Cerebellum (tissue), 4 donors: ENCODE measurements at places on chromosomes 1 and 21. TPM values are rescaled to one million over a fixed set of nuclear protein-coding genes. Genes with fewer than 3 reads are reported as not detected.

GRCh38 chr1:38693031-38693430 is 166.5 kb downstream of the RRAGC start:
- no peak for DNase-seq

DNA sequence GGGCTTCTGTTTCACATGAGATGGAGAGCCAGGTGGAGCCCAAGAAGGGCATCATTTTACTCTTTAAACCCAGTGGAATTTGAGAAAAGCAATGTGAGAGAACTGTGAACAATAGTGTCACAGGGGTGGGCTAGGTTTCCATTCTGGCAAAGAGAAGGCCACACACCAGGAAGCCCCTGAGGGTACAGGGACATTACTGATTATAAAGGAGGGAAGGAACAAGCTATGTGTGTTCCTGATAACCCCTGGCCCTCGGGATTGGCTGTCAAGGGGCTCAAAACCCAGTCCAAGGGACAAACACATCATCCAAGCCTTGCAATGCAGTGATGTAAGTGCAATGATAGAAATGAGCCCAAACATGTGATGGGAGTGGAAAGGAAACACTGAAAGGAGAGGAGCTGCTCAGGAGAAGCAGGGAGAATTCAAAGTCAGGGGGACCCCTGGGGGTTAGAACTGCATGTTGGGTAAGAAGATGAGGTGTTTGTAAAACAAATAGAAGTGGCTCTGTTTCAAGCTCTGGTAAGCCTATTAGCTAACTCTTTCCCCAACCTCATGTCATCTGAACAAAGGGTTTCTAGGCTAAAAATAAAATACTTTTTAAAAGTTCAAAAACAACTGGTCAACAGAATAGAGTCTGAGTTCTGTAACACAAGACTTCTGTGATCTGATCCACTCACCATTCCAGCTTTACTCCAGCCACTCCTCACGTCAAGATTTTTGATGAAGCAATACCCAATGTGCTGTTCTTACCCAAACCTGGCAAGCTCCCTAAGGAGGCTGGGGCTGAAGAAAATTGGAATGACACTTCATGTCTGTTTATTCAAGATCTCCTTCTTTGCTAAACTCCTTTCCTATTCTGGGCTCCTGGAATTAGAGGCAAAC is 51.1 kb upstream of the IL12RB2 start:
- DNase-seq: no peak

- DNase-seq: no peak
Measured at GRCh38 chr1:80910426-80910825, 890.3 kb upstream of the ADGRL2 start.

- DNase-seq: no peak
Measured at GRCh38 chr1:97427371-97427770, 493.5 kb downstream of the DPYD start.

DNA sequence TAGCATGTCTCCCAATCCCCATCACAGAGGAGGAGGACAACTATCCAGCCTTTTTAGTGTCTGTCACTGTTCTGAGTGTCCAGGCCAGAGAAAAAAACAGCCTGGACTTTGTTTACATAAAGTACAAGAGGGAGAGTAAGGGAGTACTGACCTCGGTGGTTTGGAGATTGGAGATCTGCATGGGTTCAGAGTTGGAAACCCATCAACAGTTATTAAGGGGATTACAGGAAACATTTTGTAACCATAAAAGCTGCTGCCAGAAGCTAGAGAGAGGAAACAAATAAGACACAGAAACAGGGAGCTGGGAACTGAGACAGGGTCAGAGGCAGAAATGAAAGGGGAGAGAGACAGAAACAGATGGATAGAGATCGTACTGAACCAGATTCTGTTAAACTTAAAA is 131.5 kb upstream of the CTTNBP2NL start:
- no peak for DNase-seq

DNA sequence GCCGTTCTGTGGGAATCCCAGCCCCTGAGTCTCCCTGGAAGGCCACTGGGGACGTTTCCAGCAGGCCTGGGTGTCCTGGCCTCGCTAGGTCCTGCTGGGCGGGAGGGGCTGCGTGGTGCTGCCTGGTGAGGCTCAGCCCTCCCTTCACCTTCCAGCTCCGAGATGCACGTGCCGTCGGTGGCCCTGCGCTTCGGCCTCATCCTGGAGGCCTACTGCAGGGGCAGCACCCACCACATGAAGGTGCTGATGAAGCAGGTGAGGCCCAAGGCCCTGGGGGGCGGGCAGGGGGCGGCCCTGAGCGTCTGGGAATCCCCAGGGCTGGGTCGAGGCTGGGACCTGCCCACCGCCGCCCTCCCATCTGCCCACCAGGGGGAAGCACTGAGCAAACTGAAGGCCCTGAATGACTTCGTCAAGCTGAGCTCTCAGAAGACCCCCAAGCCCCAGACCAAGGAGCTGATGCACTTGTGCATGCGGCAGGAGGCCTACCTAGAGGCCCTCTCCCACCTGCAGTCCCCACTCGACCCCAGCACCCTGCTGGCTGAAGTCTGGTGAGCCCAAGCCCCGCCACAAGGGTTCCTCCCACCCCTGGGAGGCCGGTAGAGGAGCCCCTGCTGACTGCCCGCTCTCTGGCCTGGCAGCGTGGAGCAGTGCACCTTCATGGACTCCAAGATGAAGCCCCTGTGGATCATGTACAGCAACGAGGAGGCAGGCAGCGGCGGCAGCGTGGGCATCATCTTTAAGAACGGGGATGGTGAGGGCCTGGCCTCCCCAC is 70.3 kb downstream of the PIK3CD start:
- peak; percentile 49 for DNase-seq

DNA sequence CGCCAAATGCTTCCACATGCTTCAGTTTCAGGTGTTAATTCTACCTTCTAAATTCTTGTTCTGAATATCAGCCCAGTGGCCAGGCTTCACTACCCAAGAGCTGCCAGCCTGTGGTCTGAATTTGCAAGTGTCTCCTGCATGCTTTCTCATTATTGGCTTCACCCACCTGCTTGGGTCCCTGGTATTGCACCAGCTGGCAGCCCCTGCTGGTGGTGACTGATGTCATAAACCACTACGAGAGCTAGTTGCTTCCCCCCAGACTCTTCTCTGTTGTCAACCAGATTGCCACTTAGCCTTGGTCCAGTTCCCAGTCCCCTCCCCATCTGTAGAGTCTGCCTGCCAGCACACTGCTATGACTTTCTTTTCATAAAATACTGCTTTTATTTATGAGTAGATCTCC is 197.7 kb upstream of the DUSP10 start:
- no peak for DNase-seq

DNA sequence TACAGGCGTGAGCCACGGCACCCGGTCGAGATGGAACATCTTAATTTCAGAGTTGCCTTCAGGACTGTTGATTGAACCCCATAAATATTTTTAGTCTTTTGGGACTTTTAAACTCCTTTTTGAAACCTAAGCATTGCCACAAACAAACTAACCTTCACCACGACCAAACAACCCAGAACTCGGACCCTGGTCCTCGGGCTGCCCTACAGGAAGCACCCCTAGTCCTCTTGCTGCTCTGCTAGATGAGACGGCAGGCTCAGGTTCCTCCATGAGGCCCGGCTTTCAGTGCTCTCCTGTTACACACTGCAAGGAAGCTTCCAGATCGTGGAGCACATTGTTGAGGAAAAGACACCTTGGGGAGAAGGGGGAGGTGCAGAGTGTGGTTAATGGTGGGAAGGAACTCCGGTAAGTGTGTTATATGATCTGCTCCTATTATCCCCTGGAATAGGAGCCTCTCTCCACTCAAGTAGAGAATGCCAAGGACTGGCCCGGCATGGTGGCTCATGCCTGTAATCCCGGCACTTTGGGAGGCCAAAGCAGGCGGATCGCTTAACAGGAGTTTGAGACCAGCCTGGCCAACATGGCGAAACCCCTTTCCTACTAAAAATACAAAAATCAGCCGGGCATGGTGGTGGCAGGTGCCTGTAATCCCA is 5.7 kb downstream of the EPHX1 start:
- no peak for DNase-seq

DNA sequence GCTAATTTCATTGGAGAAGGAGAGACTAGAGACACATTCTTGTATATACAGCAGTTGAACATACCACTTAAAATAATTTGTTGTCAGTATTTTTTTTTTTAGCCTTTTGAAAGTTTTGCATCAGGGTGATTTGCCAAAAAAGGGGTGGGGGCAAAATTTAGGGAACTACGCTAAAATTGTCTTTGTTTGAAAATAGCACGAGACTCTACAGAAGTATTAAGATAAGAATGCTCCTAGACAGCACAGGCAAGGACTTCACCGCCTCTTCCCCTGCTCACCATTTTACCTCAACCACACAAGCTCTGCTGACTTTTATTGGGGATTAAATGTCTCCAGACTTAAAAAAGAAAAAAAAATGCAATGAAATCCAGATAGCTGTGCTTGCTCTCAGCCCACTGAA is 236.1 kb upstream of the USP25 start:
- DNase-seq: no peak

DNA sequence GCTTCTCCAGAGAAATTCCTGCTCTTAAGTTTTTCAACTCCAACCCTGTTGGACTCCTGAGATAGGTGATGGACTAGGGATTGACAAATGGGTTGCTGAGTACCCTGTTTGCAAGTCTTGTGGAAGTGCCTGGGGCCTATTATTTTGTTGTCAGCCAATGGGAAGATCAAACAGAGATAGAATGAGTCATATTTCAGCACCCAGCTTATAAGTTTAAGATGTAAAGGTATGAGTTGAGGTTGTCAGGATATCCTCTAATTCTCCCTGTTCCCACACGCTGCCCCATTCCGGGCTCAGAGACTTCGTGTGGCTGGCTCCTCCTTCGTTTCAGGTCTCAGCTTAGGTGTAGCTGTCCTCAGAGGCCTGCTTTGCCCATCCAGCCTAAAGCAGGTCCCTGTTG is 91.8 kb downstream of the CENPF start:
- DNase-seq: no peak

DNA sequence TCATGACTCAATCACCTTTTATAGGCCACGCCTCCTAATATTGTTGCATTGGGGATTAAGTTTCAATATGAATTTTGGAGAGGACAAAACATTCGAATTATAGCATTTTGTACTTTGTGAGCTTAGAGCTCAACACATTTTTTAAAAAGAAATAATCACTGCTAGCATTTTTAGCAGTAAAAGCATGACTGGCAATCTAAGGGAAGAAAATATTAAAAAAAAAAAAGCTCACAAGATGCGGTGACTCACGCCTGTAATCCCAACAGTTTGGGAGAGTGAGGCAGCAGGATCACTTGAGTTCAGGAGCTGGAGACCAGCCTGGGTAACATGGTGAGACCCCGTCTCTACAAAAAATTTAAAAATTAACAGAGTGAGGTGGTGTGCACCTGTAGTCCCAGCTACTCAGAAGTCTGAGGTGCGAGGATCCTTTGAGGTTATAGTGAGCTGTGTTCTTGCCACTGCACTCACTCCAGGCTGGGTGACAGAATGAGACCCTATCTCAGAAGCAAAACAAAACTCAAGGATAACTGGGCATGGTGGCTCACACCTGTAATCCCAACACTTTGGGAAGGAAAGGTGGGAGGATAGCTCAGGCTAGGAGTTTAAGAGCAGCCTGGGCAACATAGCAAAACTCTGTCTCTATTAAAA is 28.8 kb upstream of the DIPK1A start:
- DNase-seq: no peak

- DNase-seq: no peak
Measured at GRCh38 chr1:173048621-173049321, 2.0 kb downstream of the TNFSF18 start.

DNA sequence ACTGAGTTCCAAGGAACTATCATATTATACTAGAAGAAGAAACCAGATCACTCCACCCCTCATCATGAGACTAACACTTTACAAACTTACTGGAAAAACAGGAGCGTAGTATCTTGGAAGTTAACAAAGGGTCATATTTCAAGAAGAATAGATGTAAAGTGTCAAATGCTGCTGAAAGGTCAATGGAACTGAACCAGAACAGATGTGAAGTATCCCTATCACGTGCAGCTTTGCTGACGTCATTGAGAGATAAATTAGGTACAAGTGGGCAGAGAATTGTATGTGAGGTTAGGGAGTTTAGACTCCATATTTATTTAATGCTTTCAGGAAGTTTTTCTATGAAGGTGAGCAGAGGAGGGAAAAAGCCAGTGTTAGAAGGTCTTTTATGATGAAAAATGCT is 483.0 kb downstream of the NCAM2 start:
- no peak for DNase-seq

GRCh38 chr1:3809680-3810079 is 13.4 kb upstream of the LRRC47 start:
- no peak for DNase-seq

DNA sequence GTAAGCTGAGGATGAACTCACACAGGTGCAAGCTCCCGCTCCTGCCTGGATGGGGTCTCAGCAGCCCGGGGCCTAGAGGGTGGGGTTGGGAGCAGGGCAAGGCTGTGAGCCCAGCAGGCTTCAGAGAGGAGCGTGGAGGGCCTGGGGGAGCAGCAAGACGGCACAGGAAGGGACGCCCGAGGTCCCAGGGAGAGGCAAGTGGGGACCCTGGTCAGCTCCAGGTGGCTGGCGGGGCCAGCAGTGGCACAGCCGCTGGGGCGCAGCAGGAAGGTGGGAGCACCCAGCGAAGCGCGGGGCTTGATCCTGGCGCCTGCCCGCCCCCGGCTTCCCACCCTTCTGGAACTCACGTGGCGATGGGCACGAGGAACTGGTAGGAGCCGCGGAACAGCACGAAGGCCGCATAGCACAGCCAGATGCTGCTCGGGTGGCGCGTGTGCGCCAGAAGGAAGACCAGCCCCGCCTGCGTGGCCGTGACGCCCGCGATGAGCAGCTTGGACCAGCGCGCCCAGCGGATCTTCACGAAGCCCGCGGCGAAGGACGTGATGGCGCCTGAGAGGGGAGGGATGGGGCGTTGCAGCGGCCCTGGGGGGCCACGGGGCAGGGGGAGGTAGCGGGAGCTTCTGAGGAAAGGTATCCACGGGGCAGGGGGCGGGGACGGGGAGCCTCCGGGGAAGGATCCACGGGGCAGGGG is 11.7 kb downstream of the SLC19A1 start:
- DNase-seq: no peak

The SPRR2A gene
- not detected for total RNA-seq

The AHCTF1 gene
- 36.7 TPM for total RNA-seq

The PTGER3 gene
- total RNA-seq: 44.7 TPM

The ADCY10 gene
- total RNA-seq: 0.27 TPM

The HSD3B1 gene
- total RNA-seq: not detected

The B4GALT3 gene
- 16.8 TPM for total RNA-seq

The NR1I3 gene
- not detected for total RNA-seq

The RGSL1 gene
- not detected for total RNA-seq
